Activated naive CD4-positive, alpha-beta T cell (primary cell): ENCODE measurements at places on chromosomes 6 and 20.

- DNase-seq, result no peak
Observed at GRCh38 chr6:149448821-149449453, 35.9 kb downstream of the ZC3H12D start.

DNA sequence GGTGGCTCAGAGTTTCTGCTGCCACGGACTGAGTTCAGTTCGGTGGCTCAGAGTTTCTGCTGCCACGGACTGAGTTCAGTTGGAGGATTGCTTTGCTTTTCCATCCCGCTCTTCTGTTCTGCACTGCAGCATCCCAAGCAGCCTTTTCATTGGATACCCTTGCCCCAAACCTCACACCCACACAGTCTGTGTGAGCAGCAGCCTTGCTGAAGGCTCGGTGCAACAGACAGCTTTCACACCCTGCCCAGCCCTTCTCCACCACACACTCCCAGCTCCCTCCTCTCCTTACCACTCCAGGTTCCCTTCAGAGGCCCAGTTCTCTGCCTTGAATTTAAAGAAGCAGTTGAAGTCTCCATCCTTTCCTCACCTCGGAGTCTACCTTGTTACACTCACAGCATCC lies 52.5 kb upstream of the CHD6 start:
- DNase-seq, result no peak

DNA sequence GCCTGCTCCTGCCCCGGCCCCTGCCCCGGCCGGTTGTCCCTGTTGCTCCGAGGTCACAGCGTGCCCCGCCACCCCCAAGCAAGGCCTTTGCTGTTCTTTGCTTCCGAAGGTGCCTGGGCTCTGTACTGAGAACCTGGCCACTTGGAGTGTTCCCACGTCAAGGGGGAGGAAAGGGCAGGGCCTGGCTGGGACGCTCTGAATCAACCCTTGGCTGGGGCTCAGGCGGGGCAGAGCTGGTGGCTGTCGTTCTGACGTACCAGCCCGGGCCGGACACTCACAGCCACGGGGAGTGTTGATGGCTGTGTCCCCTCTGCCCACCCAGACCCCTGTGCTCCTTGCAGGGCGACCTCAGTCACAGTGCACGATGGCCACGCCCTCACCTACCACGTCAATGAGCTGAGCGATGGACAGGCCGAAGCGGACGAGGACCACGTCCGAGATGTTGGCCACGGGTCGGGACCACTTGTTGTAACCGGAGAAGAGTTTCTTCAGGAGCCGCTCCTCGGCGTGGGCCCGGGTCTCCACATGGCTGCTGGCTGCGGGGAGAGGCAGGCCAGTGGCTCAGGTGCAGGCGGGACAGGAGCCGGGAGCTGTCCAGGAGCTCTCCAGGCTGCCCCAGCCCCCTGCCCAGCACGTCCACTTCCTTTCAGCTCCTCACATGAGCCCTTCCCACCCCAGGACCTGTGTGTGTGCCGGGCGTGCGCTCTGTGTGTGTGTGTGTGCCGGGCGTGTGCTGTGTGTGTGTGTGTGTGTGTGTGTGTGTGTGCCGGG lies 1.8 kb downstream of the CHRNA4 start:
- no peak for DNase-seq

GRCh38 chr20:48728042-48728825 lies 99.6 kb downstream of the PREX1 start:
- no peak for DNase-seq
